ENCODE measurements at places on chromosomes 6 and 20.

DNA sequence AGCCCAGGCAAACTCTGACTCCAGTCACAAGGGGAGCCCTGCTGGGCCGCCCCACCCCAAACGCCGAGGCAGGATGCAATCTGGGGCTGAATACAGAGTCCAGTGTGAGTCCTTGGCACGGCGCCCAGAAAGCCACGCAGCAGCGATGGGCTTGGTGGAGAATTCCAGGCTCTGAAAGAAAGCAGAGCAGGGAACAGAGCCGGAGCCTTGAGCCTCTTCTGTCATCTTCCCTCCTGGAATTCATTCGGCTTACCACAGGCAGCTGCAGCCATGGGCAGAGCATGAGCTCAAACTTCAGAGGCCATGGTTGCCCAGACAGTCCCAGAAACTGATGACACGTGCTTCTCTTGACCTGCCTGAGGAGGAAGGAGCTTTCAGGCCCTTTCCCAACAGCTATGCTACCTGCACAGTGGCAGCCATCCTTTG is 441.1 kb upstream of the JARID2 start:
- no peak for DNase-seq

DNA sequence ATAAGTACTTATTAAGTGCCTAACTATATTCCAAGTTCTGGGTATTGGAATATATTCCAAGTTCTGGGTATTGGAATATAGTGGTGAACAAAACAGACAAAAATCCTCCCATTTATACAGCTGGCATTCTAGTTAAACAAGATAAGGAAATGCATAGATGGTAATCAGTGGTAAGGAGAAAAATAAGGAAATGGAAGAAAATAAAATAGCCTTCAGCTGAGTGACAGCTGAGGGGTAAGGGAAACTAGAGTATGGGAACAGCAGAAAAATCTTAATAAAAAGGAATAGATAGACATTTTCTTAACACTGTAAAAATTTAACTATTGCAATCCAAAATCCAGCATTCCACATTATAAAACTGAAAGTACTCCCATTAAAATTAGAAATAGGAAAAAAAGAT is 17.2 kb upstream of the WFDC10A start:
- no peak for DNase-seq

GRCh38 chr6:134466771-134467525 is 149.0 kb upstream of the SGK1 start:
- DNase-seq, result no peak

- DNase-seq, result no peak
Observed at GRCh38 chr6:109105681-109106080, 10.4 kb downstream of the CEP57L1 start.

DNA sequence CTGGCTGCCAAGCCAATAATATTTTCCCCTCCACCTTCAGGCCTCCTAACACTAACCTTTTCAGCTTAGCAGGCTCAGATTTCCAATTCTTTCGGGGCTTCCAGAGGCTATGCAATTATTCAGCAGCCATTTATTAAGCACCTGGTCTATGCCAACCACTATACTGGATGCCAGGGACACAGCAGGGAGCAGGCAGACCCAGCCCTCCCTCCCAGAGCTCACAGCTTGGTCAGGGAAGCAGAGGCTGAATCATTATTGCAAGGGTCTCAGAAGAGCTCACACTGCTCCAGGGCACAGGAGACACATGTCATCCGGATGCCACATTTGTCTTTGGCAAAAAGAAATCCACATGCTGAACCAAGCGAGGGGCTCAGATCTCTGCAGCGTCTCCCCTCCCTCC is 1.3 kb downstream of the BPIFB1 start:
- DNase-seq, result no peak

All from GF-D8 (cell line).